T-helper 1 cell (primary cell): ENCODE measurements at places on chromosomes 12 and 14.

- DNase-seq, result no peak
Observed at GRCh38 chr12:70449074-70449752, 83.1 kb downstream of the KCNMB4 start.

DNA sequence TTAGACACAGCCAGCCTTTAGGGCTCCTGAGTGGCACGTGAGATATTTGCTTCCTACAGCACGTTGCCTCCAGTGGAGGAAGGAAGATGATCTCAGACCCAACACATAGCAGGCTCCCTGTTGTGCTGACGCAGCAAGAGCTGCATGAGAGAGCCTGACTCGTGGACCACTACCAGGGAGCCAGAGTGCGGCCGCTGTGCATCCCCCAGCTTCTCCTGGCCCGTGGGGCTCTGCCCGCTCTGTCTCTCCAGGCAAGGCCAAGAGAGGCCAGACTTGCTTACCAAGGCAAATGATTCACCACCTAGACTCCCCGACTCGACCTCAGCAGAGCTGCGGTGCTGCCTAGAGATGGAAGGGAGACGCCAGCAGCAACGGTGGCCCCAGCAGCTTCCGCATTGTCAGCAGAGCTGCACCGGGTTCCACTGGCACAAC is 37.5 kb downstream of the MAP3K9 start:
- DNase-seq, result no peak

DNA sequence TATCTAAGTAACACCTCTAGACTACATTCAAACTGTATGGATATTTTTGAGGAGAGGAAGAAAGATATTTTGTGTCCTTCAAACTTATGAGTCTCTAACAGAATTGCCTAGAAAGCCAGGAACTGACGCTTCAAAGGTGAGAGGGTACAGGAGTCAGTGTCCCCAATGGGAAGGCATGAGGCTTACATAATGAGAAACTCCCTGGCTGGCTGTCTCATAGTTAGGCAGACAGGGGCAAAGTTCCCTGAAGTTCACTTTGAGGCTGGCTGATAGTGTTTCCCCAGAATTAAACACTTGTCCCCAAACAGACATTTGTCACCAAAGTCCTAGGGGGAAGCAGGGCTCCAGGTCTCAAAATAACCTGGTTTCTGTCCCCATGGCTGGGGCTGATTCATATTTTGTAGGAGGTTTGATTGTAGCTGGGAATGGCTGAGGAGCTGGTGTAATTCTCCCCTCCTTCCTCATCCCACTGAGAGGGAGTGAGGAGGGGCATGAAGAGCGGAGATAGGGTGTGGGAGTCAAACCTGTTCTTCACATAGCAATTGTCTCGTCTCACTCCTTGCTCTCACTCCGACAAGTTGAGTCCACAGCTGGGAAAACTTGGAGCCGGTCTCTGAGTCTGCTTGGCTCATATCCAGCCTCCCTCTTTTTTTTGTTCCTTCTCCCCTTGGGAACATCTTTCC is 56.4 kb upstream of the CISTR start:
- no peak for DNase-seq

GRCh38 chr12:51817027-51817953 is 31.2 kb downstream of the FIGNL2 start:
- DNase-seq, result no peak

- DNase-seq, result no peak
Observed at GRCh38 chr12:20596061-20596460, 99.1 kb upstream of the SLCO1C1 start.

DNA sequence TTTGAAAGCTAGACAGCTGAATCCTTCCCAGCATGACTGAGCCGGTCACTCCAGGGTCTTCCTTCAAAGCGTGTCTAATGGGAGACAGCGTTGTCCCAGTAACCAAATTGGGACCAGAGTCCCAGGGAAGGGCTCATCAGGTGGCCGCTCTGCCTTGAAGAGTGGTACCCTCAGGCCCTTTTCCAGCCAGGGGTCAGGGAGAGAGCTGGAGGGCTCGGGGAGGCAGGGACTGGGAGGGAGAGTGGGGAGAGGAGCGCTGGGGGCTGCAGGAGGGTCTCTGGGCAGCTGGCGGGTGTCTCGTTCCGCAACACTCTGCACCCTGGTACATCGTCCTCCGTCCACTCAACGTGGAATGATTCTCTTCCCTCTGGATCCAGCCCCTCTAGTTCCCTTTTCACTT is 1.6 kb upstream of the RTL1 start:
- DNase-seq, result no peak

GRCh38 chr12:103590271-103590670 is 3.2 kb downstream of the STAB2 start:
- no peak for DNase-seq

GRCh38 chr14:102525929-102526497 is 16.4 kb upstream of the ANKRD9 start:
- DNase-seq, result no peak

GRCh38 chr14:101225157-101226152 is 321.9 kb upstream of the RTL1 start:
- no peak for DNase-seq

DNA sequence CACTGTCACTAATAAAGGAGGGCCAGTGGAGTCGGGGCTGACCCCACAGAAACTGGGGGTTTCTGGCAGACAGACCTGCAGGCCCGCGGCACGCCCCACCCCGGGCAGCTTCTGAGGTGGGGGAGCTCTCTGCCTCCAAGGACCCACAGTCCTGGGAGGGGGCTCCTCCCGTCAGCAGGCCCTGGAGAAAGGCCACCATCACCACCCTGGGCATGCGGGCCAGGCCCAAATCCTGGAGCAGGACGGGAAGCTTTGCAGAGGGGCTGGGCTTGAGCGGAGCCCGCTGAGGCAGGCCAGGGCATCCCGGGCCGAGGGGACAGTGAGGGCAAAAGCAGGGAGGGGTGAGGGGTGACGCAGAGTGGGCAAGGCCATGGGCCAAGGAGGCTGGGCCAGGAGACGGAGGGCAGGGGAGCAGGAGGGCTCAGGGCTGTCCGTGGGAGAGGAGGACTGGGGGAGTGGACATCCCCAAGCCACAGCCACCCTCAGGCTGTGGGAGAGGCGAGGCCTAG is 11.1 kb upstream of the GPR132 start:
- no peak for DNase-seq

DNA sequence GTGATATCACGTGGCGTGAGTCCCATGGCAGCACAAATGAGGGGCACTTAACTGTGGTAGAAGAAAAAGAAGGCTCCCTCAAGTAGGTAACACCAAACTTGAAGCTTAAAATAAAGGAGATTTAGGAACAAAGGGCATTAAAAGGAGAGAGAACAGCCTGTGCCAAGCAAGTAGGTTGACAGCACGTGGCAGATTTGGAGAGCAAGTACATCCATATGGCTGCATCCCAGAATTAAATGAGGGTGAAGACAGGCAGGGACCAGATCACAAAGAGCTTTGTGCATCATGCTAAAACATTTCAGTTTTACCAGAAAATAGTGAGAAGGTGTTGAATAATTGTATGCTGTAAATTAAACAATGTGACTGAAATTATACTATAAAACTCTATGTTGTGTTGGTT is 32.8 kb downstream of the KCNMB4 start:
- no peak for DNase-seq

- no peak for DNase-seq
Observed at GRCh38 chr14:104843006-104843405, 22.1 kb upstream of the CEP170B start.

GRCh38 chr12:22539055-22539454 is 5.3 kb downstream of the C2CD5 start:
- no peak for DNase-seq

- peak; percentile 1 for DNase-seq
Observed at GRCh38 chr12:103632554-103633216, 45.6 kb downstream of the STAB2 start.

- DNase-seq, result no peak
Observed at GRCh38 chr12:115070313-115070712, 386.3 kb upstream of the TBX3 start.

DNA sequence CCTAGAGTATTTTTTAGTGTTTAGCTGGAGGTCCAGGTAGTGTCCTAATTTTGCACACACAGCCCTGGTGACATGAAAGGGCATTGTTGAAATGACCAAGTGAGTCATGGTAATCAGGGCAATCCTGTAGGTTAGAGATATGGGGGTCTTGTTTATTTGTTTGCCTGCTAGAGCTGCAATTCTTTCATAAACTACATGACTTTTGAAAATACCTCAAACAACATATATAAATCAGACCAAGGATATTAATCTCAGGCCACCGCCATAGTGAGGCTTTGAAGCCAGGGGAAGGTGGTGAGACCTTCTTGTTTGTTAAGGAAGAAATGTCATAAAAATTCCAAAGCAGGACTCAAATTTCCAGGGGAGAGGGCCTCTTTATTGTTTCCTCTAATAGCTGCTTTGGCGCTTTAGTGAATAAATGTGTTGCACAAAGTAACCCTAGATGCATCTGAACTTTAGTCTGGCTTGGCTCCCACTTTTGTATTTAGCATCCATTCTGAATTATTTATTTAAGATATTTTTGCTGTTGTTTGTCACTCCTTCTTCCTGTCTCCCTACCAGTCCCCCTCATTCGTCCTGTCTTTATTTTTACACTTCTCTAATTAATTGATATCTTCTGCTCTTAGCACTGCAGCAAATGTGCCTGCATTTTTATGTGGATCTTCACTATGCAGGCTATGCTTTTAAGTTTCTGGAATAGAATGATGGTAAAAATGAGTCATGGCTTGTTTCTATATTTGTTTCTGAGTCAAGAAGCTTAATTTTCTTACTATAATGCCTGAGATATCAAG is 430.3 kb downstream of the RAD51B start:
- DNase-seq, result no peak

GRCh38 chr14:104864267-104865080 is 594 bp upstream of the CEP170B start:
- DNase-seq, result no peak

- DNase-seq, result peak; percentile 34
Observed at GRCh38 chr12:3882896-3883564, 9.8 kb upstream of the PARP11 start.

DNA sequence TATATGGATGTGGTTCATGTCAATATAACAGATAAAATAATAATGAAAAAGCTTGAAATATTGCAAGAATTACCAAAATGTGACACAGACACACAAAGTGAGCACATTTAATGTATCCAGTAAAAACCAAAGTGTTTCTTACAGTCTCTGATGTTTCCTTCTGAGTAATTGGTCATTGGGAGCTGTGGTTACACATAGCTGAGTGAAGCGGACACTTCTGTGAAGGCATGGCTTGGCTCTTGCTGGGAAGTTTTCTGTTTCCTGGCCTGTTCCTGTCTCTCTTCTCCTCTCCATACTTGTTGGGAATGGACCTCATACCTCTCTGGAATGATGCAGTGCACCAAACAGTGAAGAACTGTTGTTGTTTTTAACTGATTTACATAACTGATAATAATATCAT is 117.3 kb downstream of the BICD1 start:
- no peak for DNase-seq

- no peak for DNase-seq
Observed at GRCh38 chr14:98736701-98737338, 535.2 kb downstream of the BCL11B start.

GRCh38 chr14:81669308-81669707 is 135.7 kb upstream of the SEL1L start:
- no peak for DNase-seq

GRCh38 chr12:27824126-27824842 is 44.2 kb upstream of the MANSC4 start:
- DNase-seq, result no peak

GRCh38 chr12:72742568-72742967 is 470.4 kb downstream of the TRHDE start:
- DNase-seq, result no peak
